ENCODE measurements at places on chromosomes 12 and 14. TPM values are rescaled to one million over a fixed set of nuclear protein-coding genes. Genes with fewer than 3 reads are reported as not detected.

The HOXC12 gene
- total RNA-seq: not detected

- no peak overlapping the region for H3K27ac ChIP-seq
- H3K4me1 ChIP-seq: peaks cover 6% of the 10 kb centered on the region
- DNase-seq: no peak
- H3K36me3 ChIP-seq: peaks cover 21% of the 10 kb centered on the region
- no peak overlapping the region for H3K4me3 ChIP-seq
Measured at GRCh38 chr14:68639758-68640574, 152.9 kb downstream of the ZFP36L1 start.

GRCh38 chr12:127150479-127150878 is 1116.5 kb upstream of the TMEM132C start:
- no peak overlapping the region for H3K27ac ChIP-seq
- no peak overlapping the region for H3K4me3 ChIP-seq
- H3K27me3 ChIP-seq: 0 out of 2 replicates have a peak, but pooled peaks cover 3% of the 10 kb centered on the region
- DNase-seq: no peak
- peaks cover 12% of the 10 kb centered on the region for H3K4me1 ChIP-seq

The HOXC10 gene
- not detected for total RNA-seq

DNA sequence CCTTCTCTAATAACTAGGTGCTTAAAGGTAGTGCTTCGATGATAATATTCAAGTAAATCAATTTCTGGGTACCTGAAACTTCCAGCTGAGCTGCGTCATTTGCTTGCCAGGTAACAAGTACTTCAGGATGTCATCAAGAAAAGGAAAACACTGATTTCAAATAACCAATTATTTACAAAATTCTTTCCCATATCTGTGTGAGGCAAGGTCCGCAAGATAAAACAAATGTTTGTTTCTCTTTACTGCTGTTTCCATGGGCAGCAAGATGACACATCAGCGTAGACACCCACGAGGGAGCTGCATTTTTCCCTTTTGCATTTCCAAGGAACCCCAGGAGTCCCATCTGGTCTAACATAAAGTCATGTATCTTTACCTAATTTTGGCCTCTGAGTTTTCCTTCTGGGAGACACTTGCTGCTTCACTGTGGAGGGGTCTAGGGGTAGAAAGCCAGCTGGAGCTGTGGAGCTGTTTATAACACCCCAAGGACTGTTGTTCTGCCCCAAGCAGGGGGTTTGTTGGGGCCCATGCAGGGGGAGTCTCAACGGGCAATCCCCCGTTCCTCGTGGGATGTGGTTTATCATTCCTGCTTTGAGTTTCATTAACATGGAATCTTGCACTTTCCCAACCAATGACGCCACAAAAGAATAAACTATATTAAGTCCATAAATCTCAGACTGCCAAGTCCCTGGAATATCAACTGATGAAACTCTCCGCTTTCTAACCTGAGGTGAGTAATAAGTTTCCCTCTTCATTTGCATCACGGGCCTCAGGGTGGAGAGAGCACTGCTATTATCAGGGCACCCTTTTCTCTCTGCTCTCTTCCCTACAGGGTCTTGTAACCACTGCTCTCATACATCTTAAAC is 112.8 kb upstream of the PELI2 start:
- no peak for DNase-seq
- H3K27me3 ChIP-seq: peaks cover 3% of the 10 kb centered on the region
- peak overlapping the region; percentile 20 for H3K27ac ChIP-seq
- H3K36me3 ChIP-seq: peaks cover 16% of the 10 kb centered on the region
- 0 out of 2 replicates have a peak overlapping the region, but pooled peaks have one; percentile 16 for H3K4me3 ChIP-seq
- H3K4me1 ChIP-seq: peaks cover 27% of the 10 kb centered on the region
